ENCODE measurements at places on chromosomes 13 and 19.
A peak's percentile ranks its signal among the peaks of the same experiment; 100 is the strongest.

DNA sequence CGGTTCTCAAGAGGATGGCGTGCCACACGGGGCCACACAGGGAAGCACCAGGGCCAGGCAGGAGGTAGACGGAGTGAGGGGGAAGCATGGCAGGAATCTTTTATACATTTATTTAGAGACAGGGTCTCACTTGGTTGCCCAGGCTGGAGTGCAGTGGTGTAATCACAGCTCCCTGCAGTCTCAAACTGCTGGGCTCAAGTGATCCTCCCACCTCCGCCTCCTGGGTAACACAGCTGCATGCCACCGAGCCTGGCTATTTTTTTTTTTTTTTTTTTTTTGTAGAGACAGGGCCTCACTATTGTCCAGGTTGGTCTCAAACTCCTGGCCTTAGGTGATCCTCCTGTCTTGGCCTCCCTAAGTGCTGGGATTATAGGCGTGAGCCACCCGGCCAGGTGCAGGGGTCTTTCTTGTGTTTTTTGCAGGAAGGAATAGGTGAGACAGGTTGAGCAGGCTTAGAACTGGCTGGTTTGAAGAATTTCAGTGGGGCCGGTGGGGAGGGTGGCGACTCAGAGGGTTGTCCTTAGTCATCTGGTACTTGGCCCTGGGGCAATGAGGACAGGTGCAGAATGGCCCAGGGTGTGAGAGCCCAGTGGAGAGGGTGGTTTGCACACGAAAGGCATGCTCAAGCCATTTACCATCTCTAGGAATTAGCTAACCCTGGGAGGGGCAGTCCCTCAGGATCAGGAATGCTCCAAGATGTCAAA is 7.6 kb downstream of the SSC5D start:
- ATAC-seq, result no peak

DNA sequence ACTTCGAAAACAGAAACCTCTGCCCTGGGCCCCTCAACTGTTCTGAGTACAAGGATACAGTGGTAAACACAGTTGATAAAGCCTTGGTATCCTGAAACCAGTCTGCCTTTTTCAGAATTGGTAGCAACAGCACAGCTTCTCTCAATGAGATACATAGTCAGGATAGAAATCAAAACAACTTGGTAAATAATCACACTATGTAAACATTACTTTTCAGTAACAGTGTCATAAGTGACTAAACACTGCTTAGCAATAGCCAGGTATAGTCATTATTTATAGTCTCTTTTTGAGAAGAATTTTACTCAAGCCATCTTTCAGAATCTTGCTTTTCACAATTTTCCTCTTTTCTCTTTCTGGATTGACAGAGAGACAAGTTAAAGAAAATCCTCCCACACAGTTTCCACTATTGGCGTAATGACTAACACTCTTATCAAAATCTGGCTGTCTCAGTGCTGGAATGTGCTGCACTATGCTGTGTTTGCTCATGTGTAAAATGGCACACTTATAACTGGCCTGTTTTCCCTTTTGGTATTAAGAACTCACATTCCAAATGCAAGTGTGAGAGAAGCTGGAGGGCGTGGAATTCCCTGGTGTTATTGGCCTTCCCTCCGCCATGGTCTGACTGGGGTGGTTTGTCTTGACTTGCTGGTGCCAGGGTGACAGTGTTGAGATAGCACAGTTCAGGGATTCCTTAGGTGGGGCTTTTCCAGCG is 368.8 kb downstream of the TDRD3 start:
- no peak for ATAC-seq

DNA sequence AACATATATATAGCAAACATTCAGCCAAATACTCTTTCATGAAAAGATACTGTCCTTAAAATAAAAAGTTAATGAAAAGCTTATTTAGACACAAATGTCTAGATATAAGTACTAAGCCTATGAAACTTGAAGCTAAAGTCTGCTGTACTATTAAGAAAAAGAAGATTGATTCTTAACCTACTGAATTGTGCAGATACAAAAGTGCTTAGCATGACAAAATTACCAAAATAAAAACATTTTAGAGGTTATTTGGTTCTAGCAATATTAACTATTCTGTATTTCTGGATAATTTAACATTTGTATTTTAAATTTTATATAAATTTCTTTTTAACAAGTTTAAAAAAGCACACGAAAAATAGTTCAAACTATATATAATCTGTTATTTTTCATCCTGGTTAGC is 8.8 kb downstream of the RNF6 start:
- ATAC-seq, result no peak

- ATAC-seq, result no peak
These were observed 485.2 kb downstream of the ZNF536 start for GRCh38 chr19:30857388-30857787.

DNA sequence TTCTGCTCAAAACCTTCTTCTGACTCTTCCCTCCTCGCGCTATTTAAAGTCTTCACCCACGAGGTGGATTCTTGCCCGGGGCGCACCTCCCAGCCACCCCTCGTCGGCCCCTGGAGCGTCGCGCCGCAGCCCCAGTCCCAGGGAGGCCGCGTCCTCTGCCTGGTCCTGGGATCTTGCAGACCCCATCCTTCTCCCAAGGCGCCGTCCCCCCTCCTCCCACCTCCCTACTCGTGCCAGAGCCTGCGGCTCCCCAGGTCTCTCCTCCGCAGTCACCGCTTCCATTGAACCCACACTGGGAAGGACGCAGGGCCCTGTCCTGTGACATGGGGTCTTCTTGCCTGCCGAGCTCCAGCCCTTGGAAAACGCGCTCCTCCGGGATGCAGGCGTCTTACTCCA is 486 bp downstream of the ZNF808 start:
- peak; percentile 2 for ATAC-seq

DNA sequence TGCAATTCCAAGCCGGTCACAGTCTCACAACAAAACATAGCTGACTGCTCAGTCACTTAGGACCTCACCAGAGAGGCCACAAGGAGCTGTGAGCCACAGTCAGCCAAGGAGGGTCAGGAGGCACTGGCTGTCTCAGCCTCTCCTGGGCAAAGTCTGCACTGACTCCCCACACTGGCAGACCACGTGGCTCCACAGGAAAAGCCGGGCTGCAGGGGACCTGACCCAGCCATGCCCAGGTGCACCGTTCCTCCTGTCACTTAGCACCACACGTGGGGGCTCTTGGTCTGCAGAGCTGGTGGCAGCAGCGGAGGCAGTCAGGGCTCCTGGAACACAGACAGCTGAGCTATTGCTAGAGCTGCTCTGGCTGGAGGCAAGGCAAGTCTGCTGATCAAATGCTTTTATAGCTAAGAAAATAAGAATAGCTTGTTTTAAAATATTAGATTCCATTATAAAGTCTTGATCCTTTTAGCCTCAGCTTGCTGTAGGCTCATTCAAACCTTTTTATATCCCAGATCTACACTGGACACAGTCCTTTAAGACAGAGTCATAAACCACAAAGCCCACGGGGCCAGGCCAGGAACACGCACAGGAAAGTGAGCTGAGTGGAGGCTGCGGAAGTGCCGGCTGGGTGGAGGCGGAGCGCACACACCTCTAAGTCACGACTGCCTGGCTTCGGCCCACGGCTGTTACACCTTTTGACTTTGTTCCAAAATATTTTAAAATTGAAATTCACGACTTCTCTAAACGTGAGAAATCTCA is 744.1 kb downstream of the UQCRFS1 start:
- ATAC-seq, result peak; percentile 48

DNA sequence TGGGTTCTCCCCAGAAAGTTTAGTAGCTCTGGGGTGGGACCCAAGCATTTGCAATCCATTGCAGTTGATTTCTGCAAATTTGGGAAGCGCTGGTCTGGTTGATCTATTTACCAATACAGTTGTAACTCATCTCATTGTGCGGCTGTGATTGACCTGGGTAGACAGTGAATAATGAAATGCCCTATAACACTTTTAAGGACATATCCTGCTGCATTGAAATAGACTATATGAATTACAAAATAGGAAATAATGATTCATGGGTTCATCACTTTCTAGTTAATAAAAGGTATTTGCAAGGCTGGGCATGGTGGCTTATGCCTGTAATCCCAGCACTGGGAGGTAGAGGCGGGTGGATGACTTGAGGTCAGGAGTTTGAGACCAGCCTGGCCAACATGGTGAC is 59.0 kb upstream of the FARP1 start:
- no peak for ATAC-seq

GRCh38 chr13:33937373-33938098 is 119.6 kb downstream of the RFC3 start:
- ATAC-seq, result no peak

GRCh38 chr19:17491287-17491686 is 20.2 kb upstream of the PGLS start:
- ATAC-seq, result no peak

GRCh38 chr19:51754109-51754508 is 2.4 kb upstream of the FPR1 start:
- no peak for ATAC-seq

GRCh38 chr13:52949742-52950141 is 78.9 kb upstream of the OLFM4 start:
- ATAC-seq, result peak; percentile 29

DNA sequence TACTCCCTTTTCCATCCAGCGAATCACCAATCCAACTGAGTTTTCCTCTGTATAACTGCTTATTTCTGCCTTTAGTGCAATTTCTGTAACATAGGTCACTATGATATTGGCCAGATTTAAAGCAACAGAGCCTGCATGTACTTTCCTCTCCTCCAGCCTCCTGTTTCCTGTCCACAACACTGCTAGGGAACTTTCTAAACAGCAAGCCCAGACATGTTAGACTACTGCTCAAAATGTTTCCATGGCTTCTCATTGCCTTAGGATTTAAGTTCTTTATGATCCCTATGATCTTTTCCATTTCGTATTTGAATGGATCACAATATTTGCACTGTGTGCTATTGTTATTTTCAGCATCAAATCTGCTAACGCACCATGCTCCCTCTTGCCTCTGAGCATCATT is 481.7 kb upstream of the SLC10A2 start:
- no peak for ATAC-seq

GRCh38 chr19:53102206-53102755 is 941 bp downstream of the ZNF160 start:
- no peak for ATAC-seq

DNA sequence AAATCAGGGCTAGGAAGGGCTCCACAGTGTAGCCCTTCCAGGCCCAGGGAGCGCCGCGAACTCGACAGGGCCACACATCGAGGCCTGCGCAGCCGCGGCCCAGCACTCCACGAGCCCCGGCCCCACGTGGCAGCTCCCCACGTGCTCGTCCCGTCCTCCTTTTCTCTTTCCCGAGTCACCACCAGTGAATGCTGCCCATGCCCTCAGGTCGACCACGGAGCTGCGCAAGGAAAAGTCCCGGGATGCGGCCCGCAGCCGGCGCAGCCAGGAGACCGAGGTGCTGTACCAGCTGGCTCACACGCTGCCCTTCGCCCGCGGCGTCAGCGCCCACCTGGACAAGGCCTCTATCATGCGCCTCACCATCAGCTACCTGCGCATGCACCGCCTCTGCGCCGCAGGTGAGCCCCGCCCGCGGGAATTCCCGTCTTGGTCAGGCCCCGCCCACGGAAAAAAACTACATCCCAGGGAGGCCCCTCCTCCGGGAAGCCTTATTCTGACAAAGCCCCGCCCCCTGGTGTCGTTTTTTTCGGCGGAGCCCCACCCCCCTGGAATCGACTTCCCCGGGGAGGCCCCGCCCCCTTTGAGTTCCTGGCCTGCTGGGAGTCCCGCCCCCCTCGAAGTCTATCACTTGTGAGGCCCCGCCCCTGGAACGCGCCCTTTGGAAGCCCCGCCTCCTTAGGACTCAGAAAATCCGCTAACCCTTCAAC is 7.0 kb downstream of the HIF3A start:
- peak; percentile 8 for ATAC-seq

DNA sequence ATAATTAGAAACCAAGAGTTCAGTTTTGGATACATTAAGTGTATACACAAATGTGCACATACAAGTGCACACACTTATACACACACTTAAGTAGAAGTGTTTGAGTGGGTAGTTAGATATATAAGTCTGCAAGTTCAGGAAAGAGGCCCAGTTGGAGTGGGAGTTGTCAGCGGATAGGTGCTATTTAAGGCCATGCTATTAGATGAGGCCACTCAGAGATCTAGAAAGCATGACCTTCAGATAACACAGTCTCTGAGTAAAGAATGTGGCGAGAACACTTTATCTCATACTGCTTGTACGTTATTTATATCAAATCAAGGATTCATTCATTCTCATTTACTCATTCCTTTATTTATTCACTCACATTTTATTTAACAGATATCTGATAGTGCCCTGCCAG is 206.2 kb downstream of the POSTN start:
- ATAC-seq, result no peak

Data from gastroesophageal sphincter (tissue), 4 donors.